ENCODE measurements at places on chromosomes 12 and 14. TPM values are rescaled to one million over a fixed set of nuclear protein-coding genes. Genes with fewer than 3 reads are reported as not detected.
A peak's percentile ranks its signal among the peaks of the same experiment; 100 is the strongest.

Gene CD69
- polyA plus RNA-seq = 1.2 TPM

GRCh38 chr12:122865268-122866231 lies 30.3 kb downstream of the HIP1R start:
- no peak for DNase-seq

GRCh38 chr12:131529196-131530040 lies 181.5 kb upstream of the SFSWAP start:
- no peak for DNase-seq

Gene MSI1
- 4.9 TPM for polyA plus RNA-seq

Gene LRRK2
- 4.4 TPM for polyA plus RNA-seq

Gene SLC2A14
- not detected for polyA plus RNA-seq

GRCh38 chr12:18907728-18908127 lies 169.8 kb downstream of the CAPZA3 start:
- DNase-seq = peak; percentile 70

DNA sequence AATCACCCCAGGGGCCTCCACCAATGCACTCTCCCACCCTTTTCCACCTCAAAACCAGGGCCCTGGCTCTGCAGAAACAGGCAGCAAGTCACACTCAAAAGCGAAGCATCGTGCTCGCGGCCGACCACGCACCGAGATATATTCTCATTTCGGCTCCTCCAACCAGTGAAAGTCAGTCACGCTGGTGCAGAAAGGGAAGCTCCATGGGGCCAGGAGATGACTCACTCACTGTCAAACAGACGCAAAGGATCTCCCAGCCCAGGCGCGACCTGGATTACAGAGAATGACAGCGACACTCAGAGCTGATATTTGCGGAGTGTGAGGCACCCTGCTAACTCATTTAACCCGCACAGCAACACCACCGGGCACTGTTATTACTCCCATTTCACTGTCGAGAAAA lies 173.6 kb downstream of the CALM1 start:
- DNase-seq = no peak

Gene LTB4R
- polyA plus RNA-seq = 3.2 TPM

Gene KRT83
- not detected for polyA plus RNA-seq

GRCh38 chr14:95876761-95877538 lies at the start of gene TUNAR:
TUNAR (plus strand) TSS chr14:95876832.
- DNase-seq = no peak

- DNase-seq = no peak
Observed at GRCh38 chr14:35695647-35696046, 113.4 kb downstream of the RALGAPA1 start.

Gene CKAP4
- polyA plus RNA-seq = 108 TPM

DNA sequence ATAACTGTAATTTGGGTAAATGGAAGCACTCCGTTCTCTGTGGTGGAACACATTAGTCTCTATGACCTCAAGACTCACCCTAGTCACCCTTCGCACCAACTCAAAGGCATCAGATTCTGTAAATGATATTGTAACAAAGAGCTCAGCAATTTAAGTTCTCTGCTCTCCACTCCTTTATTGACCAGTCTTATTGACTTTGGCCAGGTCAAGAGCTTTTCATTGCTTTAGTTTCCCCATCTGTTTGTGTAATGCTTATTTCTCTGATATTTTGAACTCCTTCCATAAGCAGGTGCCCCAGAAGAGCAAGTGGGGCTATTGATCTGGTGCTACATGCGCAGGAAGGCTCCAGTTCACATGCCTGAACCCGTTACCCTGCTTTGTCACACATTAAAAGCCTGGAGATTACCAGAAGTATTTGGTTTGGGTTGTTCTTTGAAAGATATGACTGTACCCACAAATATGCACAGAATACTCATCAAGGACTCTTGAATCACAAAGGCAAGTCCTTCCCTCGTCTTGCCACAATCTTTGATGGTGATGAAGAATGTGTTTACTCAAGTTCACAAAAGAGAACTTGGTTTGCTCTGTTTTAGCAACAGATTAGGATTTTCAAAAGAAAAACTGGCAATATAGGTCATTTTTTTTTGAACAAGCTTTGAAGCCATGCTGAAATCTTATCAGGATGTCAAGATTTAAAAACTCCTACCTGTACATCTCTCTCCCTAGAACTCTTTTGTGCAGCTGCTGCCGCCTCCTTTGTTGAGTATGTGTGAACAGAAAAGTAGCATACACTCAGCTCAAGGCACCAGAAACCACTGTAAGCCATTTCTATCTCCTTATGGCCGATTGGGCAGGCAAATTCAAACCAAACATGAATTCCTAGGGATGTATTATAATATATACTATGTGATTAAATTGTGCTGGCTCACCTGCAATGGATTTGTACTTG lies 193.9 kb downstream of the BCAT1 start:
- no peak for DNase-seq

GRCh38 chr12:127654383-127654985 lies 612.5 kb upstream of the TMEM132C start:
- DNase-seq = no peak

DNA sequence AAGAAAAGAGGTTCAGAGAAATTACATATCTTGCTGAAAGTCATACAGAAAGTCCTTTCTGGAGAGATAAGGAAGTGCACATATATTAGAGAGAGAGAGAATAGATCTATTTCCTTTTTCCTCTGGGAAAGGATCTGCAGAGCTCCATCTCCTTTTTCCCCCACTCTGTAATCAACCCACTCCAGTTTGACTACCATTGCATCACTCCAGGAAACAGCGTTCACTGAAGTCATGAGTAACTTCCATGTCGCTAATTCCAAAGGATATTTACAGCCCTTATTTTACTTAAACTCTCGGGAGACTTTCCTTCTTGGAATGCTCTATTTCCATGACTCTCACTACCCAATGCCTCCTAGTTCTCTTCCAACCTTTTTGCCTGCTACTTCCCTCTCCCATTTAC lies 72.5 kb upstream of the PARP11 start:
- DNase-seq = no peak

GRCh38 chr14:99274346-99275221 lies 2.6 kb upstream of the BCL11B start:
- DNase-seq = peak; percentile 74

GRCh38 chr12:94208622-94208966 lies 60.2 kb downstream of the PLXNC1 start:
- DNase-seq = no peak

Gene ACACB
- 8.0 TPM for polyA plus RNA-seq

- DNase-seq = no peak
Observed at GRCh38 chr12:68189821-68190242, 30.3 kb upstream of the IFNG start.

GRCh38 chr12:54060975-54061778 lies 7.5 kb downstream of the HOXC4 start:
- no peak for DNase-seq

Gene HOXC12
- polyA plus RNA-seq = not detected

Gene LYZ
- polyA plus RNA-seq = 40.1 TPM

All from muscle of arm (tissue), 14 donors.